ENCODE measurements at places on chromosomes 5 and 9. TPM values are rescaled to one million over a fixed set of nuclear protein-coding genes. Genes with fewer than 3 reads are reported as not detected.

FAM153A gene
- not detected for polyA plus RNA-seq

PCDHB4 gene
- polyA plus RNA-seq = 0.60 TPM

PLAC8L1 gene
- 0.56 TPM for polyA plus RNA-seq

IPO11 gene
- polyA plus RNA-seq = 19.9 TPM

ADAMTS19 gene
- not detected for polyA plus RNA-seq

TSC1 gene
- polyA plus RNA-seq = 19.6 TPM

STKLD1 gene
- 1.5 TPM for polyA plus RNA-seq

CDX1 gene
- polyA plus RNA-seq = not detected

Measured in GM23248 (cell line).